ENCODE measurements at places on chromosomes 12 and 14.

DNA sequence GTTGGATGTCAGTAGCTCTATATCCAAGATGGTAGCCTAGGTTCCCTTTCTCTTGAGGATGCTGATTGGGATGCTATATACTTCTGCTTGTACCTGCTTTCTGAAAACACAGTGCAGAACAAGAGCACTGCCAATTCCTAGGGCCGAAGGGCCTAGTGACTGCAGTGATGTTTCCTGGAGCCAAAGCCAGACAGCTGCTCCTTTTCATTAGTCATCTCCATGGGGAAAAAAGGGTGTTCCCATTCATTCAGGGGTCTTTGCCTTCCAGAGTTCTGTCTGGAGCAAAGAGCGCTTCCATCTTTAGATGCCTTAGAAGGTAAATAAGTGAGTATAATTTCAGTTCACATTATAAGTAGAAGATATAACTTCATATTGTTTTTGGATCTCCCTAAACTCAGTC is 85.5 kb downstream of the PTPRB start:
- no peak for DNase-seq

DNA sequence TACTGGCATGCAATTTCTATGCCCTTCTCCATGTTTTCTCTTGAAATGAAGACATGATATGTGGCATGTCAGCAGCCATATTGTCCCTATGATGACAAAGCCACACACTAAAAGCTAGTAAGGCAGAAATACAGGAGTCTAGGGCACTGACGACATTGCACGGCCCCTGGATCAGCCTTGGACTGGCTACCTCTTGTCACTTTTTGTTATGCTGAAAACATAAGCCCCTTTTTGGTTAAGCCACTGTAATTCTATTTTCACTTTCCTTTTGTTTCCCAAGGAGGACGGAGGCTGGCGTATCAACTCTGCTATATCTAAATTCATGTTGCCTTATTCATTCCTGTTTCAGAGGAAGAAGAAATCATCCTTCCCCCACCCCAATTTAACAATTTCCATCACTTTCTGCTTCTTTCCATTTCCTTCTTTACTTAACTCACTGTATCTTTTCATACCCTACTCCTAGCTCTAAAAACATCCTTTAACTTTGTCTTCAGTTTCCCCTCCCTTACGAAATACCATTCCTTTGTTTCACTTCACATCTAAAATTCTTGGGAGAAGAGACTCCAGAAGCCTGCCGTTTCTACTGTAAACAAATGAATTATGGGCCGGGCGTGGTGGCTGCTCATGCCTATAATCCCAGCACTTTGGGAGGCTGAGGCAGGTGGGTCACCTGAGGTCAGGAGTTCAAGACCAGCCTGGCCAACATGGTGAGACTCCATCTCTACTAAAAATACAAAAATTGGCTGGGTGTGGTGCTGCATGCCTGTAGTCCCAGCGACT is 364.1 kb downstream of the PCNX1 start:
- DNase-seq = no peak

GRCh38 chr14:100692859-100693558 is 33.7 kb upstream of the DLK1 start:
- DNase-seq = no peak

- DNase-seq = peak; percentile 18
These were observed at the start of gene CDKL1 for GRCh38 chr14:50396631-50397389. TSS of gene CDKL1 (minus strand) at chr14:50396881. CDS start at chr14:50395868, 1,013 bp downstream.

DNA sequence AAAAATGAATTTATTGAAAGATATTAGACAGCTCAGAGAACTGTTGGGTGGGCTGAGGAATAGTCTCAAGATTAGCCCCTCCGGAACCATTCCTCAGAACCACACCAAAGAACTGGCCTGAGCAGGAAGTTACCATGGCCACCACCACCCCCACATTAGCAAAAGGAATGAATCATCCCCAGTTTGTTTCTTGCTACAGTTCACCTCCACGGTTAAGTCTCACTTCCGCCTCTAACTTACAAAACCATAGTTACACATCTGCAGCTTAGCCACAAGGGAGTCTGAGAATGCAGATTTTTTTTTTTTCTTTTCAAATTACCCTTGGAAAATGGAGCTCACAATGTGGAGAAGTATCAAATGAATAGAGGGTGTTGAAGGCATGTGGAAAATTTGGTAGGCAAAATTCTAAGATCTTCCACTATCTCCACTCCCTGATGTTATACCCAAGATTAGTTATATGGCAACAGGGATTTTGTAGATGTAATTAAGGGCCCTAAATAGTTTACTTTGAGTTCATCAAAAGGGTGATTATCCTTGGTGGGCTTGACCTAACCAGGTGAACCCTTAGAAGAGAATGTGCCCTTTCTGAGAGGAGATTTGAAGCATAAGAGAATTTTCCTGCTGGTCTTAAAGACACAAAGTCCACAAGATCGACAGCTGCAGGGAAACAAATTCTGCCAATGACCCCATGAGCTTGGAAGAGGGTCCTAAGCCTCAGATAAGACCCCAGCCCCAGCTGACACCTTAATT is 129.8 kb upstream of the KRR1 start:
- no peak for DNase-seq

- DNase-seq = no peak
These were observed 60.4 kb downstream of the TMTC3 start for GRCh38 chr12:88202500-88202899.

- DNase-seq = no peak
These were observed 292.3 kb upstream of the E2F7 start for GRCh38 chr12:77357655-77358054.

- DNase-seq = no peak
These were observed 58.3 kb downstream of the VCPKMT start for GRCh38 chr14:50058113-50058512.

GRCh38 chr14:31283578-31284252 is 76.1 kb upstream of the HECTD1 start:
- DNase-seq = no peak

- no peak for DNase-seq
These were observed 26.5 kb upstream of the USP44 start for GRCh38 chr12:95577820-95578219.

DNA sequence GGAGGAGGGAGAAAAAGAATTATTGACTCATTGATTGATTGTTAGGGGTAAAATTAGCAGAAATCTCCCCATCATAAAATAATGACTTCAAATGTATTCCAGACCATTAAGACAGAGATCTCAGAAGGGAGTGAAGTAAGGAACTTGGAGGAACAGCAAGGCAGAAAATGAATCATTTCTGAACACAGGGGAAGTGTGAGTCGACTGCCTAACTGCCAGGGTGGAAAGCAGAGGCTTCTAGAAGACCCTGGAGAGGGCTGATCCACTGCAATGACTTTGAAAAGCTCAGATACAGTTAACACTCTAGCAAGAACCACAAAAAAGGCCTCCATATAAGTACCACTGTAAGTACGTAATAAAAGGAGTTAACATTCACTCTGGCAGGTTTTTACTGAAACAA is 9.7 kb downstream of the GLTP start:
- no peak for DNase-seq

GRCh38 chr12:27844366-27845090 is 64.5 kb upstream of the MANSC4 start:
- no peak for DNase-seq

- DNase-seq = no peak
These were observed 40.8 kb upstream of the PRICKLE1 start for GRCh38 chr12:42630314-42630713.

DNA sequence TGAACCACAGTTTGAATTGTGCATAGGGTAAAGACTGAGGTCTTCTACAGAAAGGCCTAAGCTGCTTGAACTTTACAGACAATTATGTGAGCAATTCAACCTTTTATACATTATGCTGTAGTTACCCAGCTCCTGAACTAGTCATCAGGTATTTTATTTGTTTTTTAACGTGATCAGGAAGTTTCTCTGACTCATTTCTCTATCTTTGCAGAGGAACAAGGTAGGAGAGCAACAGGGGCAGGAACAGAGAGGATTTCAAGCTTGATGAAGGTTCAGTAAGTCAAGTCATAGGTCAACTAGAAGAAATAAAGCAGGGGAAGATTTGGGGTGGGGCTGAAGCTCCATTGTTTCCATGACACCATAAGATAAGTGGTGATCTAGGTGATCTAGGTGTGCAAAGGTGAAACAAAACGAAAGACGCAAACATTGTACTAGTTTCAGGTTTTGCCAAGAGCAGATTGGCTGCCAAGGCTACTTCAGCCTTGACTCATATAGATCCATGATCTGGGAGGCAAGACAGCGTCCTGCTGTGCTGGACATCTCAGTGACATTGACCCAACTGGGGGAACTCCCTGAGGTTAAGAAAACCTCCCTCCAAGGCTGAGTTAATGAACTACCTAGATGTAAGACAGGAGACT is 198.1 kb downstream of the DAD1 start:
- DNase-seq = no peak

- DNase-seq = no peak
These were observed 99.9 kb upstream of the MYF6 start for GRCh38 chr12:80607361-80608135.

DNA sequence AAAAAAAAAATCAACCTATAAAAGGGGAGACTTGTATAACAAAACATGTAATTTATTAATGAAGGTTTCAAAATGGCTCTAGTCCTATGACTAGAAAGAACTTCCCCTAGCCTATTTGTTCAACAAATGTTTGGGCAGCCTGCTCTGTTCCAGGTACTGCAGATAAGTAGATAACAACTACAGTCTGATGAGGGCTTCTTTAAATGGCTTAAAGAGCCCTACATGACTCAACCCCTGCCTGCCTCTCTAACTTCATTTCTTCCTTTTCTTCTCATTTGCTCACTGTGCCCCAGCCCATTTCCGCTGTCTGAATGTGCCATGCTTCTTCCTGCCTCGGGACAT is 21.5 kb downstream of the ALDH6A1 start:
- no peak for DNase-seq

- DNase-seq = no peak
These were observed 5.5 kb upstream of the RNASE1 start for GRCh38 chr14:20808162-20808483.

- no peak for DNase-seq
These were observed 129.6 kb downstream of the GRIN2B start for GRCh38 chr12:13851828-13852227.

GRCh38 chr14:58677996-58678395 is 40.2 kb downstream of the DACT1 start:
- no peak for DNase-seq

- DNase-seq = no peak
These were observed 8.3 kb downstream of the ADGRD1 start for GRCh38 chr12:130961921-130962451.

DNA sequence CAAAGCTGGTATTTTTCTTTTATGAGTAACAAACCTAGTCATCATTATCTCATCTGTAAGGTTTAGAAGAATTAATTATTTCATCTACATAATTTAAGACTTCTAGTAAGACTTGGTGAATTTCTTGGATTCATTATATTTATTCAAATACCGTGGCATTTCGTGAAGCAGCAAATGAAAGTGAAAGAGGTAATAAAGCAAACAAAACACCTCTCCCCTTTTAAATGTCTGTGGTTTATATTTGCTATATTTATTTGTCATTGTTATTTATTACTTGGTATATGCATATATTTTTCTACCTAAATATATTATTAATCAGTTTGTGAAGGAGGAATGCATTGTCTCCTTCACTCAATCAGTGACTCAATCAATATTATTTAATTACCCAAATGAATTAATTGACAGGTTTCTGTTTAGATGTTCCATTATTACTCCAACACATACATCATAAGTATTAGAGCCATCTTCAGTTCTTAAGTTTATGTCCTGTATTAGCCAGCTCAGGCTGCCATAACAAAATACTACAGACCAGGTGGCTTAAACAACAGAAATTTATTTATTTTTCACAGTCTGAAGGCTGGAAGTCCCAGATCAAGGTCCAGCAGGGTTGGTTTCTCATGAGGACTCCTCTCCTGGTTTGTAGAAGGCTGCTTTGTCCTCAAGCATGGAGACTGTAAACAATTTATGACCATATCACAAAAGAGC is 6.6 kb downstream of the CFAP54 start:
- DNase-seq = no peak

DNA sequence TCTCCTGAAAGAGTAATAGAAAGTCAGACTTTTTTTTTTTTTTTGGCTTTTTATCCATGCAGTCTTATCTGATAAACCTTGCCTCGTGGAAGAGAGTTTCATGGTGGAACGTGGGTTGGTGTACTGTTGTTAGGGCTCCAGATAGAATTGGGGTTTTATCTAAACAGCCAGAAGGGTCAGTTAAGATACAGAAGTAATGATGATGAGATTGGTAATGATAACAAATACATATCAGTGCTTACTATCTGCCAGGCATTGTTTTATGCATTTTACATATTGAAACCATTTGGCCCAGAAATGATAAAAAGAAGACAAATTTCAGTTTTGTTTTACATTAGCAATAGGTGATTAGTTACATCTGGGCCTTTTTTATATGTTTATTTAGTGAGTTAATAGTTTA is 372.8 kb upstream of the PRICKLE1 start:
- DNase-seq = no peak

GRCh38 chr12:57242691-57243454 is 8.1 kb downstream of the STAC3 start:
- peak; percentile 67 for DNase-seq

DNA sequence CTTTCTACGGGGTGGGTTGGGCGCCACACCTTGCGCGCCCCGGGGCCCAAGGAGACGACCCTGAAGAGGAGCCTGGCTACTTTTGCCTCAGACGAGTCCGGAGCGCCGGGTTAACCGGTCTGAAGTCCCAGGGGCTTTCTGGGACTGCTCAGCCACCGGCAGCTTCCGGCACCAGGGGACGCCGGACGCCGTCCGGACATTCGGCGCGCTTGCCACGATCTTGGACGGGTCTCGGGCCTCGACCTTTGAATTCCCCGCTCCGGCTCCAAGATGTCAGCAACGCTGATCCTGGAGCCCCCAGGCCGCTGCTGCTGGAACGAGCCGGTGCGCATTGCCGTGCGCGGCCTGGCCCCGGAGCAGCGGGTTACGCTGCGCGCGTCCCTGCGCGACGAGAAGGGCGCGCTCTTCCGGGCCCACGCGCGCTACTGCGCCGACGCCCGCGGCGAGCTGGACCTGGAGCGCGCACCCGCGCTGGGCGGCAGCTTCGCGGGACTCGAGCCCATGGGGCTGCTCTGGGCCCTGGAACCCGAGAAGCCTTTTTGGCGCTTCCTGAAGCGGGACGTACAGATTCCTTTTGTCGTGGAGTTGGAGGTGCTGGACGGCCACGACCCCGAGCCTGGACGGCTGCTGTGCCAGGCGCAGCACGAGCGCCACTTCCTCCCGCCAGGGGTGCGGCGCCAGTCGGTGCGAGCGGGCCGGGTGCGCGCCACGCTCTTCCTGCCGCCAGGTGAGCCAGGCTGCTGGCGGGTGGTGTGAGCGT is at the start of gene ACOT4:
Gene ACOT4, plus strand, starts transcription at position 184 of the 760 bp plus-strand sequence. Its CDS starts 87 bp downstream, at position 271.
- DNase-seq = peak; percentile 43

All from T-helper 17 cell (primary cell).